Foreskin keratinocyte (primary cell): ENCODE measurements at places on chromosomes 6 and 20.

GRCh38 chr20:57438552-57438951 lies 47.4 kb downstream of the RBM38 start:
- no peak for DNase-seq

- DNase-seq, result no peak
Observed at GRCh38 chr6:113755449-113756289, 101.5 kb upstream of the MARCKS start.

DNA sequence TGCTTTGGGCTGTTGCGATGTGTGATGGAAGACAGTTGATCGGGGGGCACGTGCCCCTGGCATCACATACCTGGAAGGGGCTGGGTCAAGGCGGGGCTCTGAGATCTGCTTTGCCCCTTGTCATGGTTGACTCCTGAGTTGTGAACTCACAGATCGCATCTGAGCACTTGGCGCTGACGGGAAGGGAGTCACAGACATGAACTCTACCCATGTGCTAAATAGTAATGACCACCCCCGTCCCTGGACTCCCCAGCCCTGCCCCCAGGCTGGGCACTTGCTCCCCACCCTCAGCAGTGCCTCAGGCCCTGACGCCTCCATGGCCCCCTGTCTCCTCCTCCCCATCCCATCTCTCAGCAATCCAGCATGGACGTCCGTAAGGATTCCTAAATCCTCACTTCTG lies 107.0 kb downstream of the SYNDIG1 start:
- DNase-seq, result no peak

DNA sequence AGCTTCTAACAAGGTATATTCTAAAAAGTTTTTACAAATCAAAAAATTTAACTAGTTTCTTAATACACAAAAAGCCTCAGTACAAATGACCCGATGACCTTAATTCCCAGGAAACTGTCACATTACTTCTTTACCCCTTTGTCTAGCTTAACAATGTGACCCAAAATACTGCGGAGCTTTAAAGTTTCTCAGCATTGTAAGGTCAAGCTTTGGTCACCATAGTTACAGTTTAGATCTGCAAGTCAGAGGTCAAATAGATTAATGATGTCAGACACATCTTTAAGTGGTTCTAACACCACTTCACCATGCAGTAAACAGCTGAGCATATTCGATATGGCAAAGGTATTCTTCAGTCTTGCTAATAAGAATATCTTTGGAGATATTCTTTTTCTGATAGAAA lies 36.8 kb upstream of the FLRT3 start:
- no peak for DNase-seq

DNA sequence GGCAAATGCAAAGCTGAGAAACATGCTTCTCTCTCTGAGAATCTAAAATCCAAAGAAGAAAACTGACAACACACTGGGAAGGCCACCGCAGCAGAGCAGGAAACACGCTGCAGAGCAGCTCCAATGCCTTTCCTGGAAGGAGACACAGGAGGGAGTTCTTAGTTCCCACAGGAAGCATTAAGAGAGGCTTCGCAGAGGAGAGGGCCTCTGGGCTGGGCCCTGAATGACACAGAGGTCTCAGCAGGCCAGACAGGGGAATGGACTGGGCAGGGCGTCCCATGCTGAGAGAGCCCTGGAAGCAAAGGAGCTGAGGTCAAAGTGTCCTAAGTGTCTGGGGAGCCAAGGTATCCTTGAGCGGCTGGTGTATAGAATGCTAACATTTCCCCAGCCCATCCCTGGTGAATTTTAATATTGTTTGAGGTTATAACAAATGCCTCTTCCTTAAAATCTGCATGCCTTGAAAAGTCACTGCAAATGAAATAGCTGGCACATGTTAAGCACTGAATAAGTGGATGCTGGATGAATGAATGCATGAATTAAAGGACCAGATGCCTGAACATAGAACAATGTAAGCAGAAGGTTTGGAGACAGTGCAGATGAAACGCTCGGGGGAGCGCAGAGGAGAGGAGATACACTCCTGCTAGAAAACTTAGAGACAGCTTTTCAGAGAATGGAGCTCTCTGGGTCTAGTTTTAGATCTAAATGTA lies 110.0 kb upstream of the SYNDIG1 start:
- no peak for DNase-seq

GRCh38 chr20:17066902-17067301 lies 159.9 kb upstream of the PCSK2 start:
- no peak for DNase-seq

- no peak for DNase-seq
Observed at GRCh38 chr20:25623225-25623735, 534 bp downstream of the NANP start.

DNA sequence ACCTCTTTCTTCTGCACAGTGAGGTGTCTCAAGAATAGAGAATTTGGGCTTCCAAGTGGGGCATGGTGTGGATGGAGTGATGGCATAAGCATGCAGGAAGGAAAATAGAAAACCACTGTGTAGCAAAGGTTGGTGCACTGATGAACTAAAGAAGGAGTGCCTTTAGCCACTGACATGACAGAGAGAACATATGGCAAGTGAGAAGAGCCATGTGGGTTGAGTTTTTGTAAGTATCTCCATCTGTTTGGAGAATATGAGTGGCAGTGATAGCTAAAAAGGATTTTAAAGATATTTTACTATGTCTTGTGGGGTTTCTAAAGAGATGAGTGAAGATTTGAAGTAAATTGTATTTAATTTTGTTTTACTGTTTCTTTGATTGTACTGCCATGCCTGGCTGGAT lies 160.5 kb upstream of the GRIK2 start:
- no peak for DNase-seq

- no peak for DNase-seq
Observed at GRCh38 chr6:142002825-142003405, 129.8 kb upstream of the GJE1 start.

DNA sequence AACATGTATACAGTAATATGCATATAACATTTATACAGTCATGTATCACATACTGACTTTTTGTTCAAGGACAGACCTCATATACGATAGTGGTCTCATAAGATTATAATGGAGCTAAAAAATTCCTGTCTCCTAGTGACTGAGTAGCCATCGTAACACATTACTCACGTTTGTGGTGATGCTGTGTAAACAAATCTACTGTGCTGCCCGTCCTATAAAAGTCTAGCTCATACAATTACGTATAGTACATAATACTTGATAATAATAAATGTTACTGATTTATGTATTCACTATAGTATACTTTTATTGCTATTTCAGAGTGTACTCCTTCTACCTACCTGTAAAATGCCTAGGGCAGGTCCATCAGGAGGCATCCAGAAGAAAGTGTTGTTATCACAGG lies 17.4 kb downstream of the SERAC1 start:
- DNase-seq, result no peak

DNA sequence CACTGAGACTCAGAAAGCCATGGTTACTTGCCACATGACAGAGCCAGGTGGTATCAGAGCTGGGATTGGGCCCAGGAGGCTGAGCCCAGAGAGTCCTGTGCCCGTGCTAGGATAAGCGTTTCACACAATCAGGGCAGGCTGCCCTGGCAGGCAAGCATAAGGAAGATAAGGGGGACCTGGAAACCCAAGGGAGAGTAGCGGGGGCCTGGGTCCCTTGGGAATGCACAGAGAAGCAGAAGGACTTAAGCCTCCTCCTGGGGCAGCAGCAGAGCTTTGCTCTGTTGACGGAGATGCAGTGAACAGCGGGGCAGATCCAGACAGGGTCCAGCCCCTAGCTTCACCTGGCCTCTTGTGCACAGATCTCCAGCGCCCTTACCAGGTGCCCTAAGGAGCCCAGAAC lies 8.7 kb downstream of the TRIB3 start:
- no peak for DNase-seq

- DNase-seq, result no peak
Observed at GRCh38 chr6:76774781-76775384, 688.4 kb downstream of the HTR1B start.
